ENCODE measurements at places on chromosomes 12 and 14.

GRCh38 chr12:131153956-131154355 is 200.2 kb downstream of the ADGRD1 start:
- no peak for DNase-seq

- no peak for DNase-seq
These were observed 13.0 kb upstream of the P2RX4 start for GRCh38 chr12:121196902-121197301.

GRCh38 chr12:65836419-65837197 is 12.3 kb downstream of the HMGA2 start:
- DNase-seq: no peak

DNA sequence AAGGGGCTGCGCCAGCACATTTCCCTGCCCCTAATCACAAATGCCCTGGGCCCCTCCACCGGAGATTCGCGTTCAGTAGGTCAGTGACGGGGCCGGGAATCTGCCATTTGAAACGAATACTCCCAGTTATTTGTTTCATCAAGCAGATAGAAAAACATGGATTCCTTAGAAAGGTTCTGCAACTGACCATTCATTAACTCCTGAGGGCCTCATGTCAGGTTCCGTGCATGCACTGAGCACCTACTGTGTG is 25.6 kb upstream of the UBC start:
- no peak for DNase-seq

DNA sequence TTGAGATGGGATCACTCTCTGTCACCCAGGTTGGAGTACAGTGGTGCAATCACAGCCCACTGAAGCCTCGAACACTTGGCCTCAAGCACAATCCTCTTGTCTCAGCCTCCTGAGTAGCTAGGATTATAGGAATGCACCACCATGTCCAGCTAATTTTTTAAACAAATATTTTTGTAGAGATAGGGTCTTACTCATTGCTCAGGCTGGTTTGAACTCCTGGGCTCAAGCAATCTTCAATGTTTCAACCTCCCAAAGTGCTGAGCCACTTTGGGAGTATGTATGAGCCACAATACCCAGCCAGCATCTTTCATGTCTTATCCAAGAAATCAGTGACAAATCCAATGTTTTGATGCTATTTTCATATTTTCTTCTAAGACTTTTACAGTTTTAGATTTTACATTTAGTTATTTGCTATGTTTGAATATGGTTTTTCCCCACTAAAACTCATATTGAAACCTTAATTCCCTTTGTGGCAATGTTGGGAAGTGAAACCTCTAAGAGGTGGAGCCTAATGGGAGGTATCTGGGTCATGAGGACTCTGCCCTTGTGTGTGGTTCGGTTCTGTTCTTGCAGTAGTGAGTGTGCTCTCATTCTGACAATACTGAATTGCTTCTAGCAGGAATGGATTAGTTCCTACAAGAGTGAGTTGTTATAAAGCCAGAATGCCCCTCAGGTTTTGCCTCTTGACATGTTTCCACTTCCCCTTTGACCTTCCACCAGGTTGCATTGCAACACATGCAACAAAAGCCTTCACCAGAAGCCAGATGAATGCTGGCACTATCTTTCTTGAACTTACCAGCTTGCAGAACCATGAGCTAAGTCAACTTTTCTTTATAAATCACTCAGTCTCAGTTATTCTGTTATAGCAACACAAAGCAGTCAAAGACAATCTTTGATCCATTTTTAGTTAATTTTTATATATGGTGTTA is 80.8 kb upstream of the AMIGO2 start:
- no peak for DNase-seq

DNA sequence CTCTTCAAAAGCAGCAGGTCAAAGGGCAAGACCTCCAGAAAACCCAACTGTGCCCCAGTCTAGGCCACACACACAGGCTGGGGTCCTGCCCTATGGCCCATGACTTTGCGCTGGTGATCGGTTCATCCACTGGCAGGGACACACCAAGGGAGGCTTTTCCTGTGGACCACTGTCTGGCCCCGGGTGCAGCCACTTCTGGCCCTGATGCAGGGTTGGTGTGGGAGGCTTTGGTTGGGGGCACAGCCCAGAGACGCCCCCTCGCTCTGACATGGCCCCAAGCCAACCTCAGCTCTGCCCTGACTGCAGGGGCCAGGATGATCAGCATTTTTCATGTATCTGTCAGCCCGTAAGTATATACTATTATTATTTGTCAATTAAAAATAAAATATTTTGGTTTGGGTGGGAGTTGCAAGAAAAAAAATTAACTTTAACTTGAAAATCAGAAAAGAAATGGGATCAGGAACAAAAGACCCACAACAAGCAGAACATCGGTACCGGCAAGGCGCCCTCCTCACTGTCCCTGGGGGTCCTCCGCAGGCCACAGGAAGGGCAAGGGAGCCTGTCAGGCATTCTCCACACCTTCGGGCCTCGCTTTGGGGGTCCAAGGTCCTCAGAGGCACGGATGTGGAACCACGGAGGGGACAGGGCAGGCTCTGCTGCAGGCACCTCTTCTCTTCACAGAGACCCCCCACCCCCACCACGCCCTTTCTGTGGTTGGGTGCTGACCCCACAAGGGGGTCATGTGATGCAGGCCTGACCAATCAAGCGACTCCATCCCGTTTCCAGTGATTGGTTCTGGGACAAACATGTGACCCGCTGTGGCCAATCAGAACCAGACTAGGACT is 181.5 kb upstream of the SFSWAP start:
- no peak for DNase-seq

GRCh38 chr12:130576371-130576816 is 139.7 kb downstream of the RIMBP2 start:
- DNase-seq: no peak

GRCh38 chr14:64673748-64674147 is 30.5 kb upstream of the PLEKHG3 start:
- DNase-seq: peak; percentile 83

GRCh38 chr12:49111206-49111605 is 559 bp upstream of the LMBR1L start:
- DNase-seq: no peak

- no peak for DNase-seq
These were observed 209.0 kb upstream of the PLEKHG7 start for GRCh38 chr12:92493816-92494215.

DNA sequence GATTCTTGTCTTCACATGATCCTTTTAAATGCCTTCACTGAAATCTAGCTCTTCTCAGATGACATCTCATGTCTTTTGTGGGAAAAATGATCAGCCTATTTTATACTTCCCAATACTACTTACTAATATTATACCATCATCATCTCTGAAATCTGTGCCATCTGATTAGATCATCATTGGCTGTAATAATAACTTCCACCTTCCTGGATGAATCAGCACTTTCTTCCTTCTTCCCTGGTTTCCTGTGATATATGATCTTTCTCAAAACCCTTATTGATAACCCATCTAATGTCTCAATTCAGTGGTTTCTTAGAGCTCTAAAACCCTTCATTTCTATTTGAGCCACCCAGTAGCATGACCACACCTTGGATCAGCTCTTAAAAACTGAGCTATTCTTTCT is 30.9 kb downstream of the GPR137C start:
- no peak for DNase-seq

DNA sequence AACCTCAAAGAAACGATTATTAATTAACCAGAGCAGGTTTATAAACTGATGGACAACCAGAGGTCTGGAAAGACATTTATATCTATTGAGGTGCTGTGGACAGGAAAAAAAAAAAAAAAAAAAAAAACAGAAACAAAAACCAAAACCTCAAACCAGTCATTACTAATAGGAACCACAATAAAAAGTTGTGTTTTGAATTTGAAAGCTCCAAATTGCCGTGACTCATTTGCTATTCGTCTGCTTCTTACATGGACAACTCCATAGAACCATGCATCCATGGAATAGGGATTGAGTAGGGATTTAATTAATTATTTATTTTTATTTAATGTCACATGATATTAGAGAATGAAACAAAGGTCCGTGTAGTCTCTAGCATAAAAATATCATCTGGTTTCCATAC is 134.1 kb upstream of the SSTR1 start:
- no peak for DNase-seq

GRCh38 chr12:69423037-69423905 is 46.9 kb upstream of the FRS2 start:
- no peak for DNase-seq

GRCh38 chr14:68442828-68443629 is 349.8 kb downstream of the ZFP36L1 start:
- no peak for DNase-seq

GRCh38 chr12:4535871-4536270 is 2.8 kb upstream of the RAD51AP1 start:
- DNase-seq: no peak

DNA sequence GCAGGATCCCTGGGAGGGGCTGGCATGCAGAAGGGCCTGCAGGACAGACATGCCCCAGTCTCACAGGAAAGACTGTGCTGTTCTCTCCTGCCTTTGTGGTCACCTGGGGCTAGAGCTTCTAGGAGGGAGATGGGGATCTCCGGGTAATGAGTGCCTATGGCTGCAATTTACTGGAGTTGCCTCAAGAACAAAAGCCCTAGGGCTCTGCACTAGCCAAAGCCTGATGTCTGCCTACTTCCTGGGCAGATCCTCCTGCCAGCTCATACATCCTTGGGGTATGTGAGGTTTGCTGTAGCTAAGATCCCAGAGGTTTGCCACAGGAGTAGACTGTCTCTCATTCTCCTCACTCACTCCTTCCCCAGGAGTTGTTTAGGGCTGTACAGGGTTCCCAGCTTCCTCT is 106.9 kb upstream of the PPFIA2 start:
- no peak for DNase-seq

DNA sequence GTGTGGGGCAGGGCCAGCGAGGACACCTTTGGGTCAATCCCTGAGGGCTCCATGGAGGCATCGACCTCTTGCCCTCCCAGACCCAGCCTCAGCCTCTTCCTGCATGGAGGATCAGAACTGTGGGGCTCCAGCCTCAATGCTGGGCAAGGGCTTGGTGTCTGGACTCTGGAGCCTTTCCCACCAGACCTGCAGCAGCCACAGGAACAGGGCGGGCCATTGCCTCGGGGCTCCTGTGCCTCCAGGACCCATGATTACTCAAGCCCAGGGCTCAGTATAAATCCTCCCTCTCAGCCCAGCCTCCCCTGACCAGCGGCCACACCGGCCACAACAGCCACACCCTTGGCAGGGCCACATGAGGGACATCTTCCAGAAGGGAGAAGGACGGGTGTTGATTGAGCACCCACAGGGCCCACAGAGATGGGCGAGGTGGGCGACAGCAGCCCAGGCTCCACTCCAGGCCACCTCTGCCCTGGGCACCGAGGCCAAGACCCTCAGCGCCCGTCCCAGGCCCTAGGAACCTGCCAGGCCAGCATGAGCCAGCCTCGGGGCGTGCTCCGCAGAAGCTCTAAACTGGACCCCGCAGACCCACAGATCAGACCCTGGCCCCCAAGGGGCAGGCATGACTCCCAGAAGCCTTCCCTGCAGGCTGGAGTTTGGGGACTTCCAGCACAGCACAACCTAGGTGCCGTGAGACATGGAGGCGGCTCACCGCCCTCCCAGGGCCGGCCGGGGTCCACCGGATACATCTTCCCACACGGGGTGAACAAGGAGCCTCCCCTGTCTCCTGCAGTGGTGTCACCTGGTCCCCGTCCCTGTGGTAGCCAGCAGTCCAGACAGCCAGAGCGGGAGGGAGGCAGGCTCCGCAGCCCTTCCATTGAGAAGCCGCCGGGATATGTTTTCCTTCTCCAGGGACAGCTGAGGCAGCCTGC is 25.1 kb downstream of the NCOR2 start:
- no peak for DNase-seq

DNA sequence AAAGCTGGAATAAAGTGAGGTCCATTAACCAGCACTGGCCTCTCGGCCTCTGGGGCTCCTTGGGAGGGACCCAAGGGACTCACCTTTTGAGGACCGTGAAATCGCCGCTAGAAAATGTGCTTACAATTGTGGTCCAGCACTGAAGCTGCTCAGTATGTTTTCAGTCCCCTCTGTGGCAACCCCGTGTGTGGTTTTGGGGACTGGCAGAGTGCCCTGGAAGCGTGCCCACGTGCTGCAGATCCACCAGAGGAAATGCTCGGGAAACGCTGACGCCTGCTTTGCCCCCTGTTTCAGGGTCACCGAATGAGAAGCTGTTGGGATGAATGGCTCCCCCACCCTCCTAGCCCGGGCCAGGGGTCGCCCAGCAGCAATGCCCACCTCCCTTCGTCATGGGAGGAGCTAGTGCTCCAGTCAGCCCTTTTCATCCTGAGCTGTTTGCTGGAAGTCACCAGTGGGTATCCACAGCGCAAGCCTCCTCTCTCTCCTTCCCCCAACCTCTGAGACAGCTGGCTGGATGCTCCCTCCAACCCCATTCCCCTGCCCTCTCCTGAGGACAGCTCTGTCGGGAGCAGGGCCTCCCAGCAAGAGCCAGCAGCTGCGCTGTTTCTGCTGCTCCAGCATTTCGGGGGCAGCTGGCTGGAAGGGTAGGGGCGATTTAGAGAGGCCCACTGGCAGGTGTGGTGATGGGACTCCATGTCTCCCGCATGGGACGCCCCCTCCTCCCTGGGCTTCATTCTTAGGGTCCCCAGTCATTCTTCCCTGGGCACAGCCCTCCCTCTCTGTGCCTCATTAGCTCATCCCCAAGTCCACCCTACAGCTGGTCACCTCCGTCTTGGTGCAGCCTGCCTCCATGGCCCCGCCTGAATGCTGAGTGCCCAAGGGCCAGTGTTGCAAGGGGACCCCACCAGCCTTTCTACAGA is 33.2 kb upstream of the PPP1R13B start:
- peak; percentile 74 for DNase-seq

- DNase-seq: no peak
These were observed 406.4 kb downstream of the ZFP36L1 start for GRCh38 chr14:68386446-68386845.

- DNase-seq: no peak
These were observed 348.0 kb downstream of the SEC23A start for GRCh38 chr14:38755036-38755435.

- no peak for DNase-seq
These were observed 5.0 kb upstream of the RFLNA start for GRCh38 chr12:124289634-124290600.

- no peak for DNase-seq
These were observed 98.0 kb downstream of the VCPKMT start for GRCh38 chr14:50018201-50018932.

GRCh38 chr12:67727702-67728666 is 79.4 kb downstream of the DYRK2 start:
- DNase-seq: no peak

DNA sequence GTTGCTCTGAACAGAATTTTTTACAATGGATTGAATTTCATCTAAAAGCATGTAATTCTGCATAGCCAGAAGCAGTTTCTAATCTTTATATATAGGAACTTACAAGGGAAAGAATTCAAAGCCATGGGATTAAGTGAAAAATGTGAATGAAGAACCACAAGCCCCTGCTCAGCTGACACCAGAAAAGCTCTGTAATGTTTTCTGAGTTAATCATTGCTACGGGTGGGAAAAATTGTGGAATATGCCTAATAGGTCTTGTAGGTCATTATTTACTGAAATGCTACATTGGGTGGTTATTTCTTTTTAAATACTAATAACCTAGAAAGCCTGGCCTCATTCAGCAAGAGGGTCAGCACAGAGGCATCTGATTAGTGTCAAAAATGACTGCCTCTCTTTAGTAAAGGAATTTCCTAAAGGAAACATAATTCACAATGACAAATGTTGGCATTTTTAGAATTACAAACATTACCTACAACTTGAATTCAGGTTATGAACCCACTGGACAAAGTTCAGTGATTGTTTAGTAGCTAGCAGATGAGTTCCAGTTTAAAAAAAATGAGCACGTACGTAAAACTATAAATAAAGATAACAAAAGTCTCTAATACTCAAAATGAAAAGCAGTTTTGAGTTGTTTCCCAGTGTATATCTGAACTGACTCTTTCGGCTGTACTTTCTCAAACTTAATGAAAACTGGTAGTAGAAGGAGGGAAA is 75.3 kb downstream of the BMP4 start:
- no peak for DNase-seq

Data from CD8-positive, alpha-beta T cell (primary cell).